ENCODE measurements at places on chromosomes 11 and 22.
A peak's percentile ranks its signal among the peaks of the same experiment; 100 is the strongest.

GRCh38 chr22:21796863-21797262 is 61.3 kb upstream of the YPEL1 start:
- DNase-seq = no peak

DNA sequence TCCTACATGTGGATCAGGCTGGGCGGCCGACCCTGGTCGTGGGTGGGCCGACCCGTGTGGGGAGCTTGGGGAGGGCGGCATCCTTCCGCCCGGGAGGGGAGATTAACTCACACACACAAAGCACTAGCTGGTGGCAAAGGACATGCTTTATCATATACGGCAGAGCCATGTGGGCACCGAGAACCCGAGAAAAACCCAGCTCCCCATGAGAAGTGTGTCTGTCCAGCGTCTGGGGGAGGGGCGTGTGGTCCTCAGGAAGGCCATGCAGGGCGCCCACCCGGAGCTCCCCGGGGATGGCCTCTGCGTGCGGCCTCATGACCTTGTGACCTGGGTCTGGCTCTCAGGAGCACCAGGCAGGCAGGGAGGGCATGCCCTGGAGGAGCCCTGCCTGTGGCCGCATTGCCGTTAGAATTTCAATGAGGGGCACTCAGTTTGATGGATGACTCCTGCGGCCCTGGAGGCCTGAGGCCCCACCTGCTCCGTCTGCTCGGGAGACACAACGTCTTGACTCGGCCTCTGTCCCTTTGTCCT is 39.4 kb upstream of the TOLLIP start:
- DNase-seq = no peak

DNA sequence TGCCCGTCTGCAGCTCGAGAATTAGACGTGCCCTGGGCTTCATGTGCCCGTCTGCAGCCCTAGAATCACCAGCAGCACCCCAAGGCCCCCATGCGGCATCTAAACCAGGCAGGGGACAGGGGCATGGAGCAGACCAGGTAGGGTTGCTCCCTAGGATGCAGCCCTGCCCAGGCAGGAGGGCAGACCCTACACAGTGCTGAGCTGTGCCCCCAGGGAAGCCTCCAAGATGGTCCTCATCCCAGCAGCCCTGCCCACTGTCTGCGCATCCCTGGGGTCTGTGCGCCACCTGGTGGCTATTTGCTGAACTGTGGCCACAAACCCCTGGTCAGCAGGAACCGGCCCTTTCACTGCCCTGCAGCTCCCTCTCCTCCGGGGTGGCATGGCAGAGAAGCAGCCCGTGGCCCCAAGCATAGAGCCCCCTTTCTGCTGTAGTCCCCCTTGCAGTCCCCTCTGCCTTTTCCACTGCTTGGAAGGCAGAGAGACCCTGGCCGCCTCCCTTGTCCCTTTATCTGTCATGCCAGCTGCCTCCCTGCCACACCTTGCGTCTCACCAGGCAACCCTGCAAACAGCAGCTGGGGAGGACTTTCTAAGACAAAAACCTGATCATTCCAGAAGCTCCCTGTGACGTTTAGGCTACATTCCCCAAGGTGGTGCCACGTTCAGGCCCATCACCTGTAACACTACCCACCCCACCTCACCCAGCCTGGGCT is 86.6 kb downstream of the KCNQ1 start:
- no peak for DNase-seq

GRCh38 chr11:108307751-108308150 is 84.9 kb downstream of the ATM start:
- DNase-seq = no peak

DNA sequence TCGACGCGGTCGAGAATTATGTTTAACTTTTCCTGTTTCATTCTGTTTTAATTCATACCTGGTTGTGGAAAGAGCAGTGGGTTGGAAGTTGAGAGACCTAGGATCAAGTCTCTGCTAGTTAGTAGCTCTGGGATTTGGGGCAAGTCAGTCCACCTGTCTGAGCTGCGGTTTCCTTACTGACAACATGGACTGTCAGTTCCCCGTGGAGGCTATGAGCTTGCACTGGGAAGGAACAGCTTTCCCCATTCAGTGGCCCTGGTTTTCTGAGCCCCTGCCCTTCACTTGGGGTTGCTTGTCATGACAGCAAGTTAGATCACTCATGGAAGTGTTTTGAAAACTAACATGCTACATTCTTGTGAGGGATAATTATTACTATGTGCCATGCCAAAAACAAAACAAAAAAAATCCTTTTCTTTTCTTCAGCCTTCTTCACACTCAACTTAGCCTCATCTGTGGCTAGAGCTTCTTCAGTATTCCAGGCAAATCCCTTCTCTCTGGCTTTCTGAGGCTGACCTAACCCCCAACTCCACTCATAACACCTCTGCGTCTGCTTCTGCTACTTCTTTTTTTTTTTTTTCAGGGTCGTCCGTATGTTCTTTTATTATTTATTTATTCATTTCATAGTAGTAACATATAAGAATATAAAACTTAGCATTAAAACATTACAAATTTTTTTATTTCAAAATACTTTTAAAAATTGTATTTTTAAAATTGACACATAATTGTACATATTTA is 43.0 kb upstream of the ZBED5 start:
- DNase-seq = no peak

GRCh38 chr11:74725701-74726100 is 5.5 kb downstream of the CHRDL2 start:
- DNase-seq = no peak

GRCh38 chr11:88631497-88631896 is 294.0 kb upstream of the CTSC start:
- no peak for DNase-seq

- DNase-seq = no peak
Measured at GRCh38 chr11:33539751-33540150, 160.9 kb downstream of the C11orf91 start.

GRCh38 chr11:121485216-121485615 is 32.4 kb upstream of the SORL1-AS1 start:
- no peak for DNase-seq

GRCh38 chr11:77127920-77128691 is at the start of gene MYO7A:
Gene MYO7A, plus strand, starts transcription at chr11:77128246. Its CDS starts 2,389 bp downstream, at chr11:77130635.
- DNase-seq = no peak

GRCh38 chr11:14212986-14213385 is 146.0 kb downstream of the RRAS2 start:
- no peak for DNase-seq

DNA sequence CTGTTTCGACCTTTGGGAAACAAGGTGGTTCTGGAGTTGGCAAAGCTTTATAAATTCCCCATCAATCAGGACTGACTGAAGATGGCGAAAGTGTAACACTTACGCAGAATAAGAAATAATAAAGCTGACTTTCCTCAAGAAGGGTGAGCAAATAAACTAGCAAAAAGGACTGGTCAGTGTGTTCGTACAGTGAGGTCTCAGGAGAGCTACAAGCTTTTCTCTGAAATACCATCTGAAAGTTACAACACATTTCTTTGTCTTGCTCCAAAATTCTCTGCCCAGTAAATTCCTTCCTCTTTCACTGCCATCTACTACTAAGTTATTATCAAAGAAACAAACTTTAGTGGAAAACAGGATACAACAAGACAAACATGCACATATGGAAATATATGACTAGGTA is 13.4 kb downstream of the PITPNB start:
- no peak for DNase-seq

GRCh38 chr11:131592152-131592551 is 221.7 kb downstream of the NTM start:
- DNase-seq = no peak

DNA sequence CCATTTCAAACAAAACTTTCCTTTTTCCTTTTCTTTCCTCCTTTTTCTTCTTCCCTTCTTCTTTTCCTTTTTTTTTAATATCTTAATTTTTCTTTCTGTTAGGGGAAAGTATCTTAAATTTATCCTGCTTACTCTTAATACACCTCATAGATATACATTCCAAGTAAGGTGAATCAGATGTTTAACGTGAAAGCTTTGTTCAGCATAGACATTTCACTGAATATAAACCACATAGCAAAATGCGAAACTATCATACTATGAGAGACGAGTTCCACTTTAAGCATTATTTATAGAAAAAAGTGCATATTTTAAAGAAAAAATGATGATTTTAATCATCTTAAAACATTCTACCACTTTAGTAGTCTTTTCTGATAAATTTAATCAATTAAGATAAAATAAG is 137.8 kb upstream of the MTMR2 start:
- no peak for DNase-seq

DNA sequence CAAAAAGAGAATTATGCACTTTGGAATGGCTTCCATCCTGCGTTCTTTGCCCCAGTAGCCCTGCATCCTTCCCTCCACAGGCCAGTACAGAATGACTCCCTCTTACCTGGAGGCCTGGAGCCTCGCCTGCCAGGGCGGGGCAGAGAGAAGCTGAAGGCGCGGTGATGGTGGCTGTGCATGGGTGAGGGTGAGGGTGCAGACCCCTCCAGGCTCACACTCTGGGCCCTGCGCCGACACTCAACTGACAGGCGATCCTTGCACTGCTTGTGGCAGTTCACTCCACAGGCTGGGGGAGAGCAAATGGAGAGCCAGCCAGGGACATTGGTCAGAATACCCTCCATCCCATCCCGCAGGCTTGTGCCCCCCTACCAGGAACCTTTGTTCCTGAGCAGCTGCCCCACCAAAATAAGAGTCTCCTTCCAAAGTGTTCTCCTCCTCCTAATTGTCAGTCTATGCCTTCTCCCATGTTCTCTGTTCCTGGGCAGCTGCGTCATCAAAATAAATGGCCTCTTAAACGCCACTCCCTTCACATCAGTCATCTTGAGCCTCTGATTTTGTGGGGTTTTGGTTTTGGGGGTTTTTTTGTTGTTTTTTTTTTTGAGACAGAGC is 5.9 kb upstream of the NRXN2 start:
- no peak for DNase-seq

DNA sequence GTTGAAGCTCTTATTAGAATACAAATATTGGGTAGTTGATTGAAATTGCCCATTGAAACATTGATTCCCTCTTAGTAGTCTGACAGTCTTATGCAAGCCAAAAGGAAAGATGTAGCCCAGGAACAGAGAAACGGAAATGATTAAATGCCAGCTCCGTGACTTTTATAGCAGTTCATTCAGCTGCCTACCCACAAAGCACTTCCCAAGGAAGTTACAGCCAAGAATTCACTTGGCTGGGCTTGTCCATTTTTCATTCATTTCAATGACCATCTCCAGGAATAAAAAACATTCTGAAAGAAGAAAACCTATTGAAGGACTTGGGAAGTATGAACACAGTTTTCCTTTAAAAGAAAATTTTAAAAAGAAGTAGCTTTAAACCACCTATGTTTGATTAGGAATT is 62.0 kb downstream of the NCAM1 start:
- DNase-seq = no peak

GRCh38 chr11:118448294-118448693 is 12.0 kb downstream of the KMT2A start:
- DNase-seq = no peak

GRCh38 chr22:26502688-26503561 is 9.3 kb downstream of the TFIP11 start:
- DNase-seq = no peak

DNA sequence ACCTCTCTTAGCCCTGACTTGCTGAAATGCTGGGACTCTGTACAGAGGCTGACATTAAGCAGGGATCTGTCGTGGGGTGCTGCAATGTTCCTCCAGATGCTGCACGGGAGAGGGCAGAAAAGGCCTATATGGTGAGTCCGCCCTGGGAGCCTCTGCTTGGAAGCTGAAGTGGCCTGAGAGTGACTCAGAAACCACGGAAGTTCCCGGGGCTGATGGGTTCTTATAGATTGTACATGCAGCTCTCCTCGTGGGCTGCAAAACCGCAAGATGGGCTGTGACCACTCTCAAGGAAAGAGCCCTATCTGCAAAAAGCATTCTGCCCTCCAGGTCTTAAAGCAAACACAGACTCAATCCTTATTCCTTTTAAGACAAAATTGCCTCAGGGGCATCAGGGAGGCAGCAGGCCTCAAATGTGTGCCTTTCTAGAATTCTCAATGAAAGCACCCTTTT is 5.8 kb upstream of the SLC43A3 start:
- DNase-seq = peak; percentile 83

Data from non-pigmented ciliary epithelial cell (primary cell).